ENCODE measurements at places on chromosomes 13 and 19.
A peak's percentile ranks its signal among the peaks of the same experiment; 100 is the strongest.

DNA sequence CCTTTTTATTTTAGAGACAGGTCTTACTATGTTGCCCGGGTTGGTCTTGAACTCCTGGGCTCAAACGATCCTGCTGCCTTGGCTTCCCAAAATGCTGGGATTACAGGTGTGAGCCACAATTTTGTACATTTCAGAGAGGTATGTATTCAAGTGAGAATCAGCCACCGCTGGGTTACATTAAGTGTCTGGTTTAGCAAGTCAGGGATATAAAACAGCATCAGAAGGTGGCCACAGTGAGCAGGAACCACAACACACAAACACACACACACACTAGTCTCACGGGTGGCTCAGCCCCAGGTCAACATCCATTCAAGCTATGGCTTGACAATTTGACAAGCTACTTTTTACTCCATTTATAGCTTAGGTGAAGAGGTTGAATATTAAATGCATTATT, 20.2 kb downstream of the KLK5 start:
- DNase-seq, result no peak

DNA sequence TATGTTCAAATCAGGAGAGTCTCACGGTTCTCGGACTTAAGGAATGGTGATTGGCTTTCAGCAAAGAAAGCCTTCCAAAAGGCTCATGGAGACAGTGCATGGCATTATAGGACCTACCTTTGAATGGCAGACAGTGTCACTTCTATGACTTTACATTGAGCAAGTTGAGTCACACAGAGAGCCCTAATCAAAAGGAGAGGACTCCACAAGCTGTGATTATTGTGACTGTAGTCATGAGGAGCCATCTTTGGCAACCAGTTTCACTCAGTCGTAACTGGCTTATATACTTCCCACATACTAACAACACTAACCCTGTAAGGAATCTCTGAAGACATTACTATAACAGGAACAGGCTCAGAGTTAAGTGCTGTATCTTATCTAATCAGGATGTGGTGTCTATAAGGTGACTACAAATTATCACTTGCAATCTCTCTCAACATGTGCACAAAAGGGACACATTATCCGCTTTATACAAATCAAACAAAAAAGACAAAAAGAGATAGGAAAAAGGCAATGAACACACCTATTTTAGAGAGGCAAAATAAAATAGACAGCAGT, 6.1 kb downstream of the LGALS14 start:
- DNase-seq, result no peak

- DNase-seq, result no peak
Measured at GRCh38 chr13:85367887-85368286, 431.3 kb downstream of the SLITRK6 start.

DNA sequence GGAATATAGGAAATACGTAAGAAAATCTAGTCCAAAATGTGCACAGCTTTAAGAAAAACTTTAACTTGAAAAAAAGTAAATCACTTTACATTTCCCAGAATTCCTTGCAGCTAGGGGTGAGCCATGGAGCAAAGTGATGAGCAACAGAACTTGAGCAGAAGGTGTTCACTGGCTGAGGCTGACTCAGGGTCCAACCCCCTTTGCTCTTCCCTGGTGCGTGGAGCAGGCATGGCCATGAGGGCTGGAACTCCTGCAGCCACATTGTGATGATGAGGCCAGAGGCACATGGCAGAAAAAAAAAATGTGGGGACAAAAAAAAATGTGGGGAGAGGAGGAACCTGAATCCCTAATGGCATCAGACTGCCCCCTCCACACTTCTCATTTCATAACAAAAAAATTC, 9.9 kb upstream of the PLA2G4C start:
- no peak for DNase-seq

DNA sequence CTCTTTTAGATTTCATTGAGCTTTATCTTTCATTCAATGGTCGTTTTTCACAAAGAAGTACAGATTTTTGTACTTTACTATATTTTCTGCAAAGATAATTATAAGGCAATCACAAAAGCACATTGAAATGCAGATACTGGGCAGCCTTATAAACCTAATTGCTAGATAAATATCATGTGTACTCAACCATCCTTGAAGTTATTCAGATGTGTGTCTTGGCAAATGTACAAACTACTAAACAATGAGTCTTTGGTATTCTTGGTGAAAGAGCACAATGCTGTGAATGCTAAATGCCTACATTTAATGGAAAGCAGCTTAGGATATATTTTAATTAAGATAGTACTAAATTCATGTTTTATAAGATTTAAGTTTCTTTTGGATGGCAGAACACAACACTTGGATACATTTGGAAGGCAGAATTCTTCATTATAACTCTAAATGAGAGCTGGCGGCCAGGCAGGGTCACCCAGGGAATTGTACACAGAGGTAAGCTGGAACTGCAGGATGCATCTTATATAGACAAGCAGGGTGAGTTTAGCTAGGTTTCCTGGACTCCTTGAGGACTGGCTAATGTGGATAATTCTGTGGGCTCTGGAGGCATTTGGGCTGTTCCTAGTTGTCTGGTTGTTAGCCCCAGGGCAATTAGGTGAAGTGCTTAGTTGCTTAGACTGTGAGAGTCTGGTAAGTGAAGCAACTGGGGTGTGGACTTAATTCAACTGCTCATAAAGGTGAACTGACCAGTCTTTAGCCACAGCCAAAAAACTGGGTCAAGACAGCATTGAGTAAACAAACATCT, 286.6 kb downstream of the PCDH20 start:
- no peak for DNase-seq

DNA sequence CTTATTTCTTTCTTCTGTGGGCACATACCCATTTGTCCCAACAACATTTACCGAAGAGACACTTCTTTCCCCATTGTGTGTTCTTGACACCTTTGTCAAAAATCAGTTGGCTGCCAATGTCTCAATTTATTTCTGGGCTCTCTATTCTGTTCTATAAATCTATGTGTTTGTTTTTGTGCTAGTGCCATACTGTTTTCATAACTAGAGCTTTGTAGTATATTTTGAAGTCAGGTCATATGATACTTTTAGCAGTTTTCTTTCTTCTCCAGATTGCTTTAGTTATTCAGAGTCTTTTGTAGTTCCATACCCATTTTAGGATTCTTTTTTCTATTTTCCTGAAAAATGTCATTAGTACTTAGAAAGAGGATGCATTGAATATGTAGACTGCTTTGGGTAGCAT, 1276.3 kb downstream of the SLITRK1 start:
- no peak for DNase-seq

GRCh38 chr13:64057372-64058020, 2641.8 kb upstream of the PCDH20 start:
- DNase-seq, result no peak

DNA sequence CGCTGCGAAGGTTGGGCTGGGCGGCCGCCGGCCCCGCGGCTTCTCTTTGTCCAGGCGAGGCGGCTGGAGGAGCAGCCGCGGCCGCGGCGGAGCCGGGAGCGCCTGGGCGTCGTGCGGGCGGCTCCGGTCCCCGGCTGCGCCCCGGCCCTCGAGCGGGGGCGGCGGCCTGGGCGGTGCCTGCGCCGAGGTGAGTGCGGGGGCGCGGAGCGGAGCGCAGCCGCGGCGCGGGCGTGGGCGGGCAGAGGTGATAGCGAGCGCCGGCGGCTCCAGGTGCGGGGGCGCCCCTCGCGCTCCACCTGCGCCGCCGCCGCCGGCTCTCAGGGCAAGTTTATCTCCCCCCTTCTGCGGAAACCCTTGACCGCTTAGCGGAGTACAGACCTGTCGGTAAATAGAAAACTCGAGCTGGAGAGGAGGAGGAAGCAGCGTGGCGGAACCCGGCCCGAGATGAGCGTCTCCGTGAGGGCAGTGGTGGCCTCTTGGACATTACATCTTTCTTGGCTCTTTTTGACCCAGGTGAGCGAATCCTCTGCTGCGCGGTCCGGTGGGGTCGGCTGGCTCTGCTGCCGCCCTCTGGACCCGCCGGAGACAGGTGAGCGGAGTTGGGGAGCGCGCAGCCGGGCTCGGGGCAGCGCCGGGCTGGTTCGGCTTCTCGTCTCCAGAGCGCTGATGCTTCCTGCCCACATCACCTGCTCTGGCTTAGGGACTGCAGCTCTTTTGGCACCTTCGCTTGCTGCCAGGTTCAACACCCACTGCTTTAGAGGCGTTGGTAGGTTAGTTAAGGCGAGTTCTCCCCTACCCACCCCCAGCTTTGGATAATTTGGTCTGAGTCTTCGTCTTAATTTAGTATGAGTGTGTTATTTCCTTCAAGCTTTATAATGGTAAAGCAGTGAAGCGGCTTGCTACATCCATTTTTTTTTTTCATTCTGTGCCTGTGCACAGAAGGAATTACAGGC, at the start of gene MTUS2:
Gene MTUS2, plus strand, starts transcription at position 241 of the 953 bp plus-strand sequence.
- no peak for DNase-seq

DNA sequence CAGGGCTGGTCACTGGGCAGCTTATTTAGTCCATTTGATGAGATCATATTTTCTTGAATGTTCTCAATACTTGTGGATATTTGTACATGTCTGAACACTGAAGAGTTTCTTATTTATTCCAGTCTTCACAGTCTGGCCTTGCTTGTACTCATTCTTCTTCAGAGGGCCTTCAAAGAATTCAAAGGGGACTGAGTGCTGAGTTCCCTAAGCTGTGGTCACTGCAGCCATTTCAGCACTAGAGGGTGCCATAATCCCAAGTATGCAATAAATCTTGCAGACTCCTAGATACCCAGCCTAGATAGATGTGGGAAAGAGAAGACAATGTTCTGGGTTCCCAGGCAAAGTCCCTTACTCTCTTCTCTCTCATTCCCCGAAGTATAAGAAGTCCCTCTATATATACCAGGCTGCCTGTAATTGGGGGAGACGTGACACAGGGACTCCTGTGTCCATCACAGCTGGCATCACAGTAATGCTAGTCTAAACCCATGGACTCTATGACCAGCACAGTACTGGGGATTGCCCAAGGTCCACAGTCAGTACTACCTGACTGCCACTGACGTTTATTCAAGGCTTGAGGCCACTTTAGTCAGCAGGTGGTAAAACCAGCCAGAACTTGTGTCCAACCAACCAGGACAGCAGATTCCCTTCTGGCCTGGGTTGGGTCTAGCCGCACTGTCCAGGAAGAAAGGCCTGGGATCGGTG, 8.9 kb upstream of the VN1R1 start:
- no peak for DNase-seq

DNA sequence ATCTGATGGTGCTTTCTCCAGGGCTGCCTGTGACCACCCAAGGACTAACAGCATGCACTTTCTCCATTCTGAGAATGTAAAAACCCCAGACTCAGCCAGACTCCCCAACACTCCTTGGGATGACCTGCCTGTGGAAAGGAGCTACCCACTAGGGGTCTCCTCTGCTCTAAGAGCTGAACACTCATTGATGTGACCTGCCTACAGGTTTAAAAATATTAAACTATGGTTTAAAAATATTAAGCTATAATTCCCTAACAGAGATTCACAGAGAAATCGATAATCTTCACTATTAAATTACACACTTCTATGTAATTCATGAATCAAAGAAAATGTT, 696.2 kb upstream of the SLITRK5 start:
- DNase-seq, result no peak

DNA sequence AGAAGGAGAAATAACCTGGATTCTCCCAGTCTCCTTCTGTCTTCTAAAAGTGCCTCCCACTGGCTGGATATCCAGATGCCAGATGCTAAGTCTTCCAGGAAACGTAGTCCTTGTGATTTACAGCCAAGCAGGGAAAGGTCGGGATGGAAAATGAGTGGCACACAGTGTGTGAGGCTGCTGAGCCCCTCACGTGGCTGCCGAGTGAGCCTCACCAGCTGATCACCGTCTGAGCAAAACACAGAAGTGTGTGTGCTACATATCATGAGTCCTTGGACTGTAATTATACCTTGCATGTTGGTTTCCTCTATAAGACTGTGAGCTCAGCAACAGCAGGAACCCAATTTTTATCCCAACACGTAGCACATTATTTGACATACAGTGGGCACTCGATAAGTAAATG, 15.1 kb downstream of the LHFPL6 start:
- DNase-seq, result no peak

- DNase-seq, result no peak
Measured at GRCh38 chr13:108267347-108267746, 2.2 kb upstream of the TNFSF13B start.

DNA sequence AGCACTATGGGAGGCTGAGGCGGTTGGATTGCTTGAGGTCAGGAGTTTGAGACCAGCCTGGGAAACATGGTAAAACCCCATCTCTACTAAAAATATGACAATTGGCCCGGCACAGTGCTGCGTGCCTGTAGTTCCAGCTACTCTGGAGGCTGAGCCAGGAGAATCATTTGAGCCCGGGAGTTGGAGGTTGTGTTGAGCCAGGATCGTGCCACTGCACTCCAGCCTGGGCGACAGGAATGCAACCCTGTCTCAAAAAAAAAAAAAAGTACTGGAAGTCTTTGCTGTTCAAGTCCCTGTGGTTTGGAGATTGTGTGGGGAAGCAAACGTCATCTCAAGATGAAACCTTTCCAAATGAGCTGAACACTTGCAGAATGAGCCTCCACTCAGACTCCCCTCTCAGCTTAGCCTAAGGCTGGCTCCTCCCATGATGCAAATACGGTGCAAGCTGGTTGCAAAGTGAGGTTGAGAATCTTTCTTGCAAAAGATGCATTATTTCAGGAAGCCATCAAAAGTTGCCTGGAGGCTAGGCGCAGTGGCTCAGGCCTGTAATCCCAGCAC, 46.2 kb downstream of the MYO9B start:
- no peak for DNase-seq

GRCh38 chr19:40403262-40403984, 9.8 kb downstream of the PRX start:
- peak; percentile 87 for DNase-seq

GRCh38 chr19:4851551-4852290, 15.7 kb downstream of the PLIN3 start:
- peak; percentile 79 for DNase-seq

GRCh38 chr13:30572859-30573275, 44.9 kb upstream of the USPL1 start:
- DNase-seq, result no peak

DNA sequence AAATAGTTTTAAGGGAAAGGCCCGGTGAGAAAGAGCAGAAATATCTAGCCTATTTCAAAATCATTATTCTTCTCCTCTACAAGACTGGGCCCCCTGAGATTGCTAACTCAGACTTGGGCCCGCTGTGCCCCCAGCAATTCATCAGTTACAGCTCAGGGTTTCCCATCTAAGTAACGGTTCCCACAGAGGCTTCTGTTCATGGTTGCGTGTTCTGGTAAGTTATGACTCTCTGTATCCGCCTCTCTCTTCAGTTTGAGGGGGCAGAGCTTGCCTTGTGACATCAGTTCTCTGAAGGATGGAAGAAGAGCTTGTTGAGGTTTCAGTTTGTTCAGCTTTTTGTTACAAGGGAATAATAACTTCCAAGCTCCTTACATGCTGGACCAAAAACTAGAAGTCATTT, 11.6 kb downstream of the ZNF57 start:
- no peak for DNase-seq

GRCh38 chr13:73924607-73925006, 209.6 kb downstream of the KLF12 start:
- DNase-seq, result no peak

GRCh38 chr19:20912973-20913372, 10.1 kb upstream of the ZNF85 start:
- no peak for DNase-seq

DNA sequence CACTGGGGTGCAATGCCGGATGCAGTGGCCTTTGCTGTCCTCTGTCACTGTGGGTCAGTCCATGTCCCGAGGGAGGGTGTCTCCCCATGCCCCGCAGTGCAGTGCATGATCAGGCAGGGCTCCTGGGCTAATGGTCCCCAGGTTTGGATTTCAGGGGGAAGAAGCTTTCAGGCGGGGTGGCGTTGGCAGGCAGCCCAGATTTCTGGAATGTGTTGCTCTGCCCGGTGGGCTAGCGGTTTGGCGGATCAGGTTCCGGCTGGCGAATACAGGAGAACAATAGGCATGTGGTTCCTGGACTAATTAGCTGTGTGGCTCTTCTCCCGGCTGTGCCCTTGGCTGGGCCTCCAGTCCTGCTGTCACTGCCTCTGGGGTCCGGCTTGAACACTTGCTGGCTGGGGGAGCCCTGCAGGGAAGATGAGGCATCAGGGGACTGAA, 141.3 kb downstream of the FGF9 start:
- no peak for DNase-seq
